ENCODE measurements at places on chromosomes 6 and 20.

DNA sequence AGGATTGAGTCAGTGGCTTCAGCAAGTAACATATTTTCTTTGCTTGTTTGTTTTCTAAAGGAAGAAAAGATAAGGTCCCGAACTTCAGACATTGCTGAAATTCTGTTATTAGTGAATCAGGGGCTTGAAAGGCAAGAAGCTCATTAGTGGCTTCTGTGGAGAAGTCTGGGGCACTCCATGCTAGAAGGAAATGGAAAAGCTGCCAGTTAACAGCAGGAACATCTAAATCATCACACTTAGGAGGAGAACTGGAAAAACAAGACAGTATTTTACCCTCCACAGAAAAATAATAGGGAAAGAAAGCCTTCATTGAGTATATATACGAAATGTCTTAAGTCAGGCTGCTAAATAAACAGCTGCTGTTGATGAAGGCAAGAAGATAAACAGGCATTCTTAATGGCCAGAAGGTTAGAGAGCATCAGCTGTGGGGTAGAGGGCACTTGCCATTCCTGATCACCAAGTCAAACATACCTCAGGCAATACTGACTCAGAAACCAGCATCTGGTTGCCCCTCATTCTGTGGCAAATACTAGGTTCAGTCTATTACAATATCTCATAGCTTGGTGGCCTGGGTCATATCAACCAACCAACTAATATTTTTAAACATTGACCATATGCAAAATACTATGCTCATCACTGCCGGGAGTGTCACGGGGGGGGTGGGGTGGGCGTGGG lies 143.2 kb upstream of the TENT5A start:
- DNase-seq, result no peak

GRCh38 chr6:64301307-64302236 lies 666.0 kb downstream of the PHF3 start:
- peak; percentile 7 for DNase-seq

DNA sequence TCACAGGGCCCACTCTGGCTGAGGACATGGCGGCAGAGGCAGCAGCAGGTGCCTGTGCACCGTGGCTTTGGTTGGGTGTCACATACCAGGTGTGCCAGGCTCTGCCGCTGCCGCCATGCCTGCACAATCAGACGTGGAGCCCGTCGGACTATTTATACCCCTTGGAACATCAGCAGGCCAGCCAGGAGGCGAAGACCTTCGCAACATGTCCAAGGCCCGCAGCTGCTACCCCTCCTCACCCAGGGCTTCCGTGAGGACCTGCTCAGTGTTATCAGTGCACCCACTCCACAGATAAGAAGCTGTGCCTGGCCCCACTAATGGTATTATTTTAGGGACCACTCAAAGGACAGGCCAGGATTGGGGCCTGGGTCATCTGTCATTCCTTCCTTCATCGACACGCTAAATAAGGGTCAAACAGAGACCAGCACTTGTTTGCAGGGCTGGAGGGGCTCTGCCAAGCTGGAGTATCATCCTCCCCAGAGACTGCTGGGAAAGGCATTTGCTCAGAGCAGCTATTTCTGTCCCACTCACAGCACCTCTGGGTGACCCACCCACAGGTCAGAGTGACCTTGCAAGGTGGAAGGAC lies 109.2 kb downstream of the BMP7 start:
- DNase-seq, result no peak

DNA sequence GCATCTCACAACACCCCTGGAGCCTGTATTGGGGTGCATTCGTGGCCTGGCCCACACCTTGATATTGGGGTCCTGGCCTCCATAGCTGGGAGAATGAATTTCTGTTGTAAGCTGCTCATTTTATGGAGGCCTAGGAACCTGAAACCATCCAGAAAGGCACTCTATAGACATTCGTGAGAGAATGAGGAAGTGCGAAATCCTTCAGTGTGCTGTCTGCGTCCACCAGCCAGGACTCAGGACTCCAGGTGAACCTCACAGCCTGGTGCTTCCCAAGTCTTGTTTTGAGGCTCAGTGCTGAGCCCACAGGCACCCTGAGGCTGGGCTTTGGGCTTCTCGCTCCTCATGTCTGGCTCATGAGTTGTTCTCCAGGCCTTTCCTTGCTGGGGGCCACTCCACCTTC lies 11.9 kb upstream of the RBBP8NL start:
- DNase-seq, result no peak

GRCh38 chr6:75351570-75351969 lies 67.0 kb upstream of the TMEM30A start:
- DNase-seq, result peak; percentile 48

- peak; percentile 46 for DNase-seq
Measured at GRCh38 chr6:113825781-113826180, 31.4 kb upstream of the MARCKS start.

GRCh38 chr20:46826343-46826984 lies 68.2 kb upstream of the EYA2 start:
- DNase-seq, result no peak

GRCh38 chr6:150691463-150691862 lies 91.8 kb downstream of the PLEKHG1 start:
- DNase-seq, result no peak

DNA sequence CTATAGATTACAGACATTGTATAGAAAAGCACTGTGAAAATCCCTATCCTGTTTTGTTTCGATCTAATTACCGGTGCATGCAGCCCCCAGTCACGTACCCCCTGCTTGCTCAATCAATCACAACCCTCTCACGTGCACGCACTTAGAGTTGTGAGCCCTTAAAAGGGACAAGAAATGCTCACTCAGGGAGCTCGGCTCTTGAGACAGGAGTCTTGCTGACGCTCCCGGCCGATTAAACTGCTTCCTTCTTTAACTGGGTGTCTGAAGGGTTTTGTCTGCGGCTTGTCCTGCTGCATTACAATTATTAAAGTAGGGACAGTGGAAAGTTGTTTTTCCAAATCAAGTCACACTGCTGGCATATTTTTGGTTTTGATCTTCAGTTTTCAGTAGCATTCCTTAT lies 2.6 kb downstream of the TXLNB start:
- no peak for DNase-seq

- no peak for DNase-seq
Measured at GRCh38 chr6:50285735-50286134, 236.0 kb upstream of the DEFB112 start.

GRCh38 chr20:50234288-50234687 lies 43.7 kb downstream of the CEBPB start:
- no peak for DNase-seq

DNA sequence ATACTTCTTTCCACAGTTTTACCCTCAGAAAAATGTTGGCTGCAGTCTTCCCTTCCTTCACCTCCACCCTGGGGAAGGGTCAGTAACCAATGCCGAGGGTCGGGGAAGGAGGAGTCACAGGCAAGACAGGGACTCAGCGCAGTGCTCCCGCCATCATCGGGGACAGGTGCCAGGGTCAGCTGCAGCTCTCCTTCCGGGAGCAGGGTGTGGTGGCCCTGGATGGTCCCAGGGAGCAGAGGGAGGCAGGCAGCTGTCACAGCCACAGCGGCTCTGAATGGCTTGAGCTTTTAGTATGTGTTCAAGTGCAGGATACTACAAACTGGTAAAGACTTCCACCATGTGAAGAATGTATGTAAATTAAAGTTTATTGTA lies 26.0 kb upstream of the PI16 start:
- no peak for DNase-seq

DNA sequence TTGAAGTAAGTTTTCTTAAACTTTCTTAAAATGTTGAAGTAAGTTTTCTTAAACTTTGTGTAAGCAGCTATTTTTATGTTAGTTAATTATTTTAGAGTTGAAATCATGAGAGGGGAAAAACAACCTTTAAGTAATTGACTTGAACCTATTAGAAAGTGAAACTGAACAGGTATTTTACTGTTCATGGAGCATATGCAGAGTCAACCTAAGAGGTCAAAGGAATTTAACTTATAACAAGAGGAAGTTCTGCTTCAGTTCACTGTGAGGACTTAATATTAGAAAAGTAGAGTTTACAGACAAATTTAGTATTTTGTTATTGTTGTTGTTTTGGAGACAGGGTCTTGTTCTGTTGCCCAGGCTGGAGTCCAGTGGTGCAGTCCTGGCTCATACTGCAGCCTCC lies 38.0 kb downstream of the CDYL start:
- DNase-seq, result no peak

DNA sequence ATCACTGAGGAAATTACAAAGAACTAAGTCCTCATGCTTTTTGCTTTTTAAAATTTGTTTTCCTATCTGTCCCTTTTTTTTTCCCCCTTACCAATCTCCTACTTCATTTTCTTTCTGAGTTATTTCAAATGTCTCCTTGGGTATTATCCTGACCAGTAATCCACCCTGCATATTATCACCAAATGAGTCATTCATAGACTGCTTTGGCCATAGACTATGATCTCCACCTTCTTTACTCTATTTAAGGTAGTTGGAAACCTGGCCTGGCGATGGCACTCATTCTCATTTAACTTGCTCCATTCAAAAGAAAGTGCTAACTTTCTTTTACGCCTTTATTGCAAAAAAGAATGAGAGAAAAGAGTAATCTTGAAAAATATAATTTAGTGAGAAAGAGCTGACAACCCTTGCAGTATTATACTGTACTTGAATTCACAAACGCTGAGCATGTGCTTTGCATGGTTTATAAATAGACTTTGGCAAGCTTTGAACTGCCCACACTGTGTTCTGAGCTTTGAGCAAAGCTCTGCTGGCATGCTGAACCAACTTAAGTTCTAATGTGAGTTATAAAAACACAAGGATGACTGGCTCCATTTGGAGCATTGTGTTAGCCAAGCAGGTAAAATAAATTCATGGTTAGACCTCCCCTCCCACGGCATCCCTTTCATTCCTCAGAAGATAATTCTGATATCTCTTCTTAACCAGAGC lies 198.9 kb downstream of the NKAIN2 start:
- no peak for DNase-seq

DNA sequence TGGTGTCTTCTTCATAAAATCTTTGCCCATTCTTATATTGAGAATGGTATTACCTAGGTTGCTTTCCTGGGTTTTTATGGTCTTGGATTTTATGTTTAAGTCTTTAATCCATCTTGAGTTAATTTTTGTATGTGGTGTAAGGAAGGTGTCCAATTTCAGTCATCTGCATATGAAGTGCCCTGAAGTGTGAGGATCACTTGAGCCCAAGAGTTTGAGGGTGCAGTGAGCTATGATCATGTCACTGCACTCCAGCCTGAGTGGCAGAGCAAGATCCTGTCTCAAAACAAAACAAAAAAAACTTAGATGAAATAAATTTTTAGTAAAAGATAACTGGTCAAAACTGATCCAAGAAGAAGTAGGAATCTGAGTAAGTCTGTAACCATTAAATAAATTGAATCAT lies 215.4 kb downstream of the TBC1D7 start:
- no peak for DNase-seq

GRCh38 chr6:53107091-53107490 lies 41.5 kb downstream of the GCM1 start:
- DNase-seq, result no peak

GRCh38 chr6:24910331-24910960 lies 25.3 kb downstream of the RIPOR2 start:
- DNase-seq, result no peak

- DNase-seq, result no peak
Measured at GRCh38 chr6:76490456-76490855, 418.0 kb upstream of the IMPG1 start.

DNA sequence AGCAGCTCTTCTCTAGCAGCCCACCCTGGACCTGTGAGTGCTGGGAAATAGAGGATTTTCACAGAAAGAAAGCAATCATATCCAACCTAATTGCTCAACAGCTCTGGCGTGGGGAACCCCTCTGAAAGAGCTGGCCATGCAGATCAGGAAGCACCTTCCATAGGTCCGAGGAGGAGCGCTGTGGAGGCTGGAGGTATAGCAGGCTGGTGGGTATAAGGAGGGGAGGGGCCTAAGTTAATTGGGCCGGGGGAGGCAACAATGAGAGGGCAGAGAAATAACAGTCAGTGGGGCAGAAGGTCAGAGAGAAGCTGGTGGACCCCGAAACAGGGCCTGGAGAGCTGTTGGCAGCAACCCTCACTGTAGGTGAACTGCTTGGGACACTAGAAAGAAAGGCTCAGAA lies 40.8 kb downstream of the SNRNP48 start:
- no peak for DNase-seq

DNA sequence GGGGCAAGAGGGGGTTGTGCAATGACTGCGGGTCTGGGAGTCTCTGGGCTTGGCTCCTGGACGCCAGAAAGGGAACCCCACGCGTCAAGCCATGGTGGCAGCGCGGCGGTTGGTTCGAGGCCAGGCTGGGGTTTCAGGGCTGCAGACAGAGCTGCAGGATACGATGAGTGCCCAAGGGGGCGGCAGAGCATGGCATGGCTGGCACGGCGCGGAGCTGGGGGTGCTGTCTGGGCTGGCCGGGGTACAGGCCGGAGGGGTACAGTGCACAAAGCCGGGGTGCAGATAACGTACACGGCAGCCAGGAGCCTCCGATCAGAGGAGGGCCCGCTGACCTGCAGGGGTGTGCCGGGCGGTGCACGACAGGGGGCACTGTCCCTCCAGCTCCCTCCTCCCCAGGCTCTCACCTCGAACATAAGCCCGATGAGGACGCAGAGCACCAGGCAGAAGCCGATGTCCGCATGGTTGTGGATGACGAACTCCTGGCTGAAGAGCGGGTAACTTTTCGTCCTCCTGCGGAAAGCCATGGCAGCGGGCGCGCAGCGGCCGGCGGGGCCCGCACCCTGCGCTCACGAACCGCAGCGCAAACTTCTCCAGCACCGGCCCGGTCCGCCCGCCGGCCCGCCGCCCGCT lies 353 bp downstream of the TRAM2 start:
- peak; percentile 38 for DNase-seq

- DNase-seq, result no peak
Measured at GRCh38 chr6:18413381-18413780, 26.2 kb downstream of the RNF144B start.

DNA sequence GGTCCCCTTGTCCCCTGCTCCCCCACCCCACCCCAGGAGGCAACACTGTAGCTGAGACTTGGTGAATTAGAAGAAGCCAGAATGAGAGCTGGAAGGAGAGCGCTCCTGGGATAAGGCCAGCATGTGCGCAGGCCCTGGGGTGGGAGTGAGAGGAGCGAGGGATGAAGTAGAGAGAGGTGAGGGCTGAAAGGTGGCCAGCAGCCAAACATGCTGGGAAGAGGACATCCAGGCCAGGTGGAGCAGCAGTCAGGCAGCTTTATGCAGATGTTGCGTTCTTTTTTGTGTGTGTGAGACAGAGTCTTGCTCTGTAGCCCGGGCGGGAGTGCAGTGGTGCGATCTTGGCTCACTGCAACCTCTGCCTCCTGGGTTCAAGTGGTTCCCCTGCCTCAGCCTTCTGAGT lies 2.2 kb upstream of the BPIFB1 start:
- no peak for DNase-seq

DNA sequence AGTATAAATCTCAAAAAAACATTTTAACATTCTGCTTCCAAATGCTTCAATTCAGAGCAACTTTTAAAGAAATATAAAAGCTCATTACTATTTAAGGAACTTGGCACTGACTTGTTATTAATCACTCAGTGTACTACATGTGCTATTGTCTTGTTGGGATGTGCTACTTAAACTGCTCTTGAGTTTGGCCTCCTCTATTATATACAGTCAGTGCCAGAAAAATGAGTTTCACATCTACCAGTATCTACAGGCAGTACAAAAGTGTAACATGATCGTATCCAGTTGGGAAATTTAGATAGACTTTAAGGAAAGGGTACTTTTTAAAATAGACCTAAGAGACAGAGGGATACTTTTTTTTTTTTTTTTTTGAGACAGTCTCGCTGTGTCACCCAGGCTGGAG lies 627.3 kb upstream of the SLC35B3 start:
- no peak for DNase-seq

GRCh38 chr20:15564981-15565380 lies 1008.3 kb downstream of the KIF16B start:
- DNase-seq, result no peak

Measured in NCI-H2081 (cell line).